IPS DF 6.9 (cell line): ENCODE measurements at places on chromosomes 5 and 9.

GRCh38 chr5:35482167-35482755, 135.4 kb upstream of the SPEF2 start:
- DNase-seq, result no peak

DNA sequence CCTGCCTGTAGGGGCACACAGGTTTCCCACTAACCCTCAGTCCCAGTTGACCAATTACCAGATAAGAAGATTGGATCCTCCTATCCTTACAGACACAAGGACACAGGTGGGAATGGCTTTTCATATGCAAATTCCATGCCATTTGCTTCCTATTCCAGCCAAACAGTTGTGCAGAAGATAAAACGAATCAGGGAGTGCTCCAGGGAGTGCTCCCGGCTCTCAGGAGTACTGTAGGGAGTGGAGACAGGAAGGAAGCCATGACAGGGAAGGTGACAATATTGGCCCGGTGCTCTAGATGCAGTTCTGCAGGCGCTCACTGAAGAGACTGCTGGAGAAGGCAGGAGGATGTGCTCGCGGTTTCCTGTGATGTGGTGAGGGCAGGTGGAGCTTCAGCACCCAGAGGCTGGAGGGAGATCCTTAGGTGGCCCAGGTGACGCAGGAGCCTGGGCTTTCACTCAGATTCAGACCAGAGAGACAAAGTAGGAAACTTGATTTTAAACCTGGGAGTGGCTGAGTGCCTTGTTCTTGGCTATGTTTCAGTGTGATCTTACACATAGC, 260.0 kb downstream of the AUH start:
- no peak for DNase-seq

- no peak for DNase-seq
Measured at GRCh38 chr9:81841333-81841732, 86.9 kb upstream of the SPATA31D4 start.

GRCh38 chr5:130111746-130112145, 207.5 kb downstream of the CHSY3 start:
- DNase-seq, result no peak

DNA sequence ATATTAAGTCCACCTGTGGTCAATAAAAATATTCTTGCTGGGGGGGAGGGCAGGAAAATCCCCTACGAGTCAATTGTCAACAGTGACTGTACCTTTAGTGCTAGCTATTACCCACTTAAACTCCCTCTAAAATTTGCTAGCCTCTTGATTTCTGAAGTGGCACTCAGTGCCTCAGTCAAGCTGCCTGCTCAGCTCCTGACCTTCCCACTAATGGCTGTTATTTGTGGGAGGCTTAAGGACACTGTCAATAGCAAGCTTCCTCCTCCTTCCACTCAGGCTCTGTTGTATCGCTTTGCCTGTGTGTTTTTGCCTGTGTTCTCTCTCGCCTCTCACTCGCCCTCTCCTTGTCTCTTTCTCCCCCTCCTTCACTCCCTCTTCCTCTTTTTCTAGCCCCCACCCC, 140.8 kb downstream of the BNC2 start:
- DNase-seq, result no peak
